ENCODE measurements at places on chromosomes 7 and 10. TPM values are rescaled to one million over a fixed set of nuclear protein-coding genes. Genes with fewer than 3 reads are reported as not detected.

Gene NXPH1
- not detected for total RNA-seq

Gene PTPN20
- not detected for total RNA-seq

Gene TCAF2
- total RNA-seq: 2.1 TPM

Gene ZNF853
- total RNA-seq: 21.6 TPM

Gene ZNF783
- total RNA-seq: 10.3 TPM

Gene LRRC18
- not detected for total RNA-seq

DNA sequence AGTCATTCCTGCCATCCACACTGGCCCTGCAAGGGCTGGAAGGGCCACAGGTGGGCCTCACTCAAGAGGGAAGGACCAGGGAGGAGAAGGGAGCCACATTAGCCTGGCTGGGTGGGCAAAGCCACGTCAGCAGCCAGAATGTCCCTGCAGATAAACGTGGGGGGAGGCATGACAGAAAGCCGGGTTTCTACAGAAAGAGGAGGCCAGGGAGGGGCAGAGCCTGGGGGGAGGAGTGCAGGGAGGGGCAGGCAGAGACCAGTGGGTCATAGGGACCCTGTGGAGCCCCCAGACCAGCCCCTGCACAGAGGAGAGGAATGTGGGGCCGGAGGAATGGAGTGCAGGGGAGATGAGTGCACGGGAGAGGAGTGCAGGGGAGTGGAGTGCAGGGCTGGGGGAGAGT lies 590.2 kb downstream of the PTPRN2 start:
- no peak overlapping the region for H3K4me3 ChIP-seq
- no peak for DNase-seq
- H3K27ac ChIP-seq: no peak overlapping the region
- H3K4me1 ChIP-seq: no peaks in the 10 kb centered on the region

DNA sequence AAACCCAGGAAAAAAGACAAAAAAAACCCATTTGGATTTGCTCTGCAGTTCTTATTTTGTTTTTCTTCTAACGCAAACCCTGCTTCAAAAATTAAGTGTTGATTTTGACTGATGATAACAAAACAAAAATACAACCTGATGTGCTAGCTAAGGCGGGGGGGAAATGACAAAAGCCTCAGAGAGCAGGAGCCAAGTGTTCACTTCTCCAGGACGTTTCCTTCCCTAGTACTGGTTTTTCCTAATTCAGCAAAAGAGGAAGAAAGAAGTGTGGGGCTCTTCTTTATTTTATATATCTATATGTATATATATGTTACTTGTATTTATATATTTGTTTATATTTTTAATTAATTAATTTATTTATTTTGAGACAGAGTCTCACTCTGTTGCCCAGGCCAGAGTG lies 28.0 kb downstream of the SNX10 start:
- no peak overlapping the region for H3K4me3 ChIP-seq
- no peaks in the 10 kb centered on the region for H3K27me3 ChIP-seq
- no peaks in the 10 kb centered on the region for H3K4me1 ChIP-seq
- H3K36me3 ChIP-seq: no peaks in the 10 kb centered on the region

- no peak overlapping the region for H3K27ac ChIP-seq
- no peak overlapping the region for H3K4me3 ChIP-seq
- DNase-seq: no peak
- no peaks in the 10 kb centered on the region for H3K36me3 ChIP-seq
Observed at GRCh38 chr7:71679480-71679879, 547.5 kb downstream of the GALNT17 start.

DNA sequence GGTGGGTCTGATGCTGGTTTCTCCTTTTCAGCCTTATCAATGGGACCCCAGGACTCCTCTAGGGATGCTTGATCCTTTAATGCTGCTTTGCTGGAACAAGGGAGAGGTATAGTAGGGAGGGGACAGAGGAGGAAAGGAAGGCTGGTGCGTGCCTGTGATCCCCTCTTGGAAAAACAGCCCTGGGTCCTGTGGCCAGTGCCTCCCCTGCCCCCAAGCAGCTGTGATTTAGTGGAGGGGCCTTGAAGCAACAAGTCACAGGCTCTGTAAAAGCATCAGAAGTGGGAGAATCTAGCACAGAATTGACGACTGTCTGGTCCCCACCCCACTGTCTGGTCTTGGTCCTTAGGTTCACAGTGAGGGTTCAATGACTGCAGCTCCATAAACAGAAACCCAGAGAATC lies 237.7 kb downstream of the SKAP2 start:
- H3K27ac ChIP-seq: no peak overlapping the region
- no peaks in the 10 kb centered on the region for H3K27me3 ChIP-seq
- H3K36me3 ChIP-seq: no peaks in the 10 kb centered on the region
- no peaks in the 10 kb centered on the region for H3K4me1 ChIP-seq
- H3K4me3 ChIP-seq: no peak overlapping the region

GRCh38 chr10:46530249-46531186 lies 25.9 kb downstream of the GPRIN2 start:
- no peak overlapping the region for H3K27ac ChIP-seq
- no peaks in the 10 kb centered on the region for H3K4me1 ChIP-seq
- no peak overlapping the region for H3K4me3 ChIP-seq
- no peaks in the 10 kb centered on the region for H3K27me3 ChIP-seq
- no peaks in the 10 kb centered on the region for H3K36me3 ChIP-seq

DNA sequence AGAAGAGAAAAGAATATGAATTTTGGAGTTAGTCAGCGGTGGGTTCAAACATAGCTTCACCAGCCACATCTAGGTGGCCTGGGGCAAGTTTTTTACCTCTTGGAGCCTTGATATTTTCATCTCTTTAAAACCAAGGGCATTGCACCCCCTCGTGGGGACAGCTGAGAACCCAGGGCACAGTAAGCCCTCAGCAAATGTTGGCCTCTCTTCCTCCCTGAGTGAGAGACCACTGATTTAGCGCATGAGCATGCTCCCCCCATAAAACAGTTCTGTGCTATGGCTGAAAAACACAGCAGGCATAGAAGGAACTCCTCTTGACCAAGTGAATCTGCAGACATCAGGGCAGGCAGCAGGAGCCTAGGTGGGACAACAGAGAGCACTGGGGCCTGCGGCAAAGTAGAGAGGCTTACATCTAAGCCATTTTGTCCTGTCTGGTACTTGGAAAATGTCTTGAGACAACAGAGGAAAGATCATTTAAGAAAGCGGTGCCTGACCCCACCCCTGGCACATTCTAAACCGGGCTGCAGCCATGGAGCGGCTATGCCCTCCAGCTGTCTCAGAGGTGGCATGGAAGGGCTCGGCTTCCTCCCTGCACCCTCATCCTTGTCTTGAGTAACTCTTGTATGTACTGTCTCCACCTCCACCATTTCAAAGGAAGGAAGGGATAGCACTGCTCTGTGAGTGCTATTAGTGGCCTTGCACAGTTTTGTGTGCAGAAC lies 94.7 kb downstream of the ARHGAP22 start:
- H3K27ac ChIP-seq: no peak overlapping the region
- no peak for DNase-seq
- H3K27me3 ChIP-seq: no peaks in the 10 kb centered on the region
- H3K4me1 ChIP-seq: no peaks in the 10 kb centered on the region
- H3K4me3 ChIP-seq: no peak overlapping the region

GRCh38 chr7:16200591-16200990 lies 220.7 kb downstream of the CRPPA start:
- H3K36me3 ChIP-seq: no peaks in the 10 kb centered on the region
- no peak for DNase-seq
- no peaks in the 10 kb centered on the region for H3K4me1 ChIP-seq
- no peak overlapping the region for H3K27ac ChIP-seq
- no peak overlapping the region for H3K4me3 ChIP-seq
- H3K27me3 ChIP-seq: no peaks in the 10 kb centered on the region

DNA sequence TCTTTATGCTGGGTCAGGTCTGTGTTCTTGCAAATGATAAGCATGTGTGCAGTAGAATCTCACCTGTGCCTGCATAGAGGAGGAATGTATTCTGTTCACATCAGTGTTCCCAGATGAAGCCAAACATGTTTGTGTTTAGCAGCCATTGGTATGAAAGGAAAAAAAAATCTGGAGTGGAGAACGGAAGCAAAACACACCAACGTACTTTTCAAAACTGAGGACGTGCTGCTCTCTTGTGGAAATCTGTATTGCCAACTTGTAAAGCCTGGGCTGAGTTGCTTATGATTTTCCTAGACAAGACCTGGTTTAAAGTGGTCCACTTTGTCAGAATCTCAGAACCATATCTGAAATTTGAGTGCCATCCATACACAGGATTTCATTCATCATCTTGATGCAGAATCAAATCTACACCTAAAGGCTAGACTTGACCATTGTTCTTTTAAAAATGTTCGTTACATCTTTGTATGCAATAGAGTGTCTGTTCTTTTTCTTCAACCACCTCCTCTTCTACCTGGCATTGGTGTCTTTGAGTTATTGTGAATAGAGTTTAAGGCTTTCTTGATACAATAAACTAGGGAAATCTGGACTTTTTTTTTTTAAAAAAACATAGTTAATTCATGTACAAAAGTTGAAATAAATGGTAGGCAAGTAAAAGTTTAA lies 367.7 kb downstream of the PHF14 start:
- no peaks in the 10 kb centered on the region for H3K27me3 ChIP-seq
- H3K4me1 ChIP-seq: no peaks in the 10 kb centered on the region
- H3K4me3 ChIP-seq: no peak overlapping the region
- no peaks in the 10 kb centered on the region for H3K36me3 ChIP-seq
- DNase-seq: no peak
- H3K27ac ChIP-seq: no peak overlapping the region

DNA sequence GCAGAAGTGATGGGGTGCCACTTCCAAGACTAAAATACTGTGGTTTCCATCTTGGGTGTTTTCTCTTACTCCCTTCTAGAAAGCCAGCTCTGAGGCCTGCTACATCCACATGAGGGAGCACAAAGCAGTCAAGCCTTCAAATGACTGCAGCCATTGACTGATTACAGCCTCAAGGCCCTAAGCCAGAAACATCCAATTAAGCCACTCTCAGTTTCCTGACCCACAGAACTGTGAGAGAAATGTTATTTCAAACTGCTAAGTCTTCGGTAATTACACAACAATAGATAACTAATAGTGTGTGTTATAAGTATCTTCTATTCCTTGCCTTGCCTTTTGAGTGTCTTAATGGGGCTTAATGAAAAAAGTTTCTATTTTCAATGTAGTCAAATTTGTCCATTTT lies 24.8 kb downstream of the BRAF start:
- no peaks in the 10 kb centered on the region for H3K27me3 ChIP-seq
- DNase-seq: no peak
- no peak overlapping the region for H3K27ac ChIP-seq

DNA sequence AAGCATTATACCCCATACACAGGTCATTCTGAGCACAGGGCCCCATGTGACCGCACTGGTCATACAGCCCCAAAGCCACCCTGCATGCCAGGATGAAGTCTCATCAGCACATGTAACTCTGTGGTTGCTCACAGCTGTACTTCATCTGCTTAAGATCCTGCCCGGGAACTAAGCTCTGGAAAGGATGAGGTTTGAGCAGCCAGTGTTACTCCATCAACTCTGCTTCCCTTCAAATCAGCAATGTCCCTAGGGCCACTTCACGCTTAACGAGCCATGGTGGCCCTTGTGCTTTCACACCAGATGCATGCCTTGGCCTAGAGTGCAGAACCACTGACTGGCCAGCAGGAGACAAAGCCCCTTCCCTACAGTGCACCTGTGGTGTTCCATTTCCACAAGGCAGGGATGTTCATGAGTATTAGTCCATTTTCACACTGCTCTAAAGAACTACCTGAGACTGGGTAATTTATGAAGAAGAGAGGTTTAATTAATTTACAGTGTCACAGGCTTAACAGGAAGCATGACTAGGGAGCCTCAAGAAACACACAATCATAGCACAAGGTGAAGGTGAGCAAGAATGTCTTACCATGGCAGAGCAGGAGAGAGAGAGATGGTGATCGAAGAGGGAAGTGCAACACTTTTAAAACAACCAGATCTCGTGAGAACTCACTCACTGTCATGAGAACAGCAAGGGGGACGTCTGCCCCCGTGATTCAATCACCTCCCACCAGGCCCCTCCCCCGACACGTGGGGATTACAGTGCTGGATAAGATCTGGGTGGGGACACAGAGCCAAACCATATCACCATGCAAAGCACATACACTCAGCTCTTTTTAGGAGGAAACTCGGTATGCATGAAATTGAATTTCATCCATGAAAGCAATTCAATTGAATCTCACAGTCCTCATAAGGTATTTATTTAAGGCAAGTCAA lies 149.0 kb upstream of the CDCA7L start:
- no peaks in the 10 kb centered on the region for H3K36me3 ChIP-seq
- no peak overlapping the region for H3K27ac ChIP-seq
- H3K4me1 ChIP-seq: no peaks in the 10 kb centered on the region
- no peaks in the 10 kb centered on the region for H3K27me3 ChIP-seq
- DNase-seq: no peak

DNA sequence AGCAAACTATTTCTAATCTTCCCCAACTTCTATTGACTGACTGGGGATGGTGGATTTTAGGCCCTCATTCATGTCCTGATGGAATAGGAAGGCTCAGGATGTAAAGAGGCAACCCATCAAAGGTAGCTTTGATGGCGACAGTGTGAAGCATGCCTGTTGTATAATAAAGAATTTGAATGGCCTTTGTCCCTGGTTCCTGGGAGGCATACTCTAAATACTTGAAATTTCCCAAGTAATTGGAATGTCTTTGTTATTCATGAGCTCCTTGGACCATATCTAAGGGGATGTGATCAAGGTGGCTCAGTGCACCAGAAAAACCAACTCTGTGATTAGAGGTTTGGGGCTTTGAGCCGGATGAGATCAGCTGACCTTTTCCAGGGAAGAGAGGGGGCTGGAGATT lies 264.5 kb upstream of the NEBL start:
- H3K4me1 ChIP-seq: no peaks in the 10 kb centered on the region
- no peak overlapping the region for H3K4me3 ChIP-seq
- H3K27ac ChIP-seq: no peak overlapping the region
- DNase-seq: no peak

DNA sequence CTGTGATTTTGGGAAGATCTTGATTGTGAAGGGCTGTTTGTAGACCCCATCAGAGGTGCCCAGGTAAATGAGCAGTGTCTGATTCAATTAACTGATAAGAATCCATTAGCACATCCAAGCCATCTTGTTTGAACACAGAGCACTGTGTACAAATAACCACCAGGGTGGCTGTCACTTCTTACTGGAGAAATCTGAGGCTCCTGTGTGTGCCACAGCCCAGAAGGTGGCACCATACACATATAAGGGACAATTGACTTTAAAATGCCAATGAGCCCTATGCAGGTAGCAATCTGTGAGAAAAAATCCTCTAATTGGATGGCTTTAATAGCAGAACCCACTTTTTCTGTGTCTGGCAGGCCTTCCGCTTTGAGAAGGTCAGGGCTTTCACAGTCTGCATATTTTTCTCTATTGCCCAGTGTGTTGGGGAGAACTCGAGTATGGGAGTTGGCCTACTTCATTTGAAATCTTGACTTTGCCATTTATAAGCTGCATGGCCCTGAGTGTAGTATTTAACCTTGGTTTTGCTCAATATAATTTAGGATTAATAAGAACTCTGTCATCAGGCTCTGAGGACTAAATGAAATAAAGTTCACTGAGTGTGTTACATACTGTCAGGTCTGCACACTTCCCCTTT lies 517.4 kb downstream of the CCSER2 start:
- no peak overlapping the region for H3K4me3 ChIP-seq
- H3K36me3 ChIP-seq: no peaks in the 10 kb centered on the region
- H3K27me3 ChIP-seq: no peaks in the 10 kb centered on the region
- no peak for DNase-seq

GRCh38 chr7:98834949-98835348 lies 34.9 kb downstream of the TMEM130 start:
- DNase-seq: no peak
- H3K36me3 ChIP-seq: no peaks in the 10 kb centered on the region
- no peak overlapping the region for H3K4me3 ChIP-seq
- H3K27ac ChIP-seq: no peak overlapping the region
- H3K4me1 ChIP-seq: no peaks in the 10 kb centered on the region

Data from sigmoid colon (tissue), 7 donors.